Trophoblast cell (in vitro differentiated cells and primary cell): ENCODE measurements at places on chromosomes 7 and 10.

DNA sequence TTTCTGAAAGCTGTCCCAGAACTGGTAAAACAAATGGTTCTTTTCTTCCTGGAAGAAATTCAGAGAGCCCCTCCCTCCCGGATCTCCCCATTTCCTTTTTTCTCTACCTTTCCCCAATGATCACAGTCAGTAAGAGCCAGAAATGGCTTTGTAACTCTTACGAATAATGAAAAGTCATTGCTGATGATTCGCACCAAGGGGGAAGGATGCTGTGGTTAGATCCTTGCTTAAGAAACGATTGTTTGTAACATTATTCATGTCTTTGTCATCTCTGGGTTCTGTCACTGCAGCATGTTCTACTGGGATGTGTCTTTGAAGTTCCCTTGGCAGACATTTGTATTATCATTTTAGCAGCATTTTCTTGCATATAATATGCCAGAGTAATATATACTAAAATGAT is 138.9 kb downstream of the CACNB2 start:
- H3K4me1 ChIP-seq: no peaks in the 10 kb centered on the region
- no peaks in the 10 kb centered on the region for H3K36me3 ChIP-seq
- no peaks in the 10 kb centered on the region for H3K27me3 ChIP-seq

DNA sequence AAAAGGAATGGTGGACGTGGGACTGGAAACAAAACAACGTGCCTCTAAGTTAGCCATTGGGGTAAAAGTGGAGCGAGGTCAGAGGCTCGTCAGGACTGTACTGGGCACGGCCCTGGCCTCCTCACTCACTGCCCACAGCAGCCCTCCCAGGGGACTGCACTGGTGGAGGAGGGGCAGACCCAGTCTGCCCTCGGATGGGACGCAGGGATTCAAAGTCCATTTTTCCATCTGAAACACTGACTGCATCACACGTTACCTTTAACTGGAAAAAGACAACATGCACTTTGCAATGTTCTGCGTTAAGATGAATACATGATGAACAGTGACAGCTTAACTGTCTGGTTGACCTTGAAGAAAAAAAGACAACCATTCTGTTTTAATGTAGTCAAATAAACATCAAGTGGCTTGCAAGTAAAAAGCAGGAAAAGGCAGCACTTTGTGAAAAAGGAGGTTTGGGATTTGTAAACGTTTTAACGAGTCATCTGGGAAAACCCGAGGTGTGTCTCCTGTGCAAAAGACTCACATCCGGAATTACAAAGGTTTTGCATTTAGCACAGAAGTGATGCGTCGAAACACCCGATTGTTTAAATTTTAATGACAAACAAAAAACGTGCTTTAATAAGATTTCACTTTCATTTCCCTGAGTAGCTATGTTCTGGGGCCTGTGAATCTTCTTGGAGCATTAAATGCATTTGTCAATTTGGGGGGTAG is 18.8 kb downstream of the KLF6 start:
- no peak overlapping the region for H3K27ac ChIP-seq
- no peak overlapping the region for H3K4me3 ChIP-seq
- H3K36me3 ChIP-seq: no peaks in the 10 kb centered on the region
- DNase-seq: no peak
- no peaks in the 10 kb centered on the region for H3K27me3 ChIP-seq

GRCh38 chr7:141511676-141512396 is 39.4 kb upstream of the AGK start:
- H3K27me3 ChIP-seq: peaks cover 9% of the 10 kb centered on the region
- DNase-seq: no peak
- no peak overlapping the region for H3K4me3 ChIP-seq

DNA sequence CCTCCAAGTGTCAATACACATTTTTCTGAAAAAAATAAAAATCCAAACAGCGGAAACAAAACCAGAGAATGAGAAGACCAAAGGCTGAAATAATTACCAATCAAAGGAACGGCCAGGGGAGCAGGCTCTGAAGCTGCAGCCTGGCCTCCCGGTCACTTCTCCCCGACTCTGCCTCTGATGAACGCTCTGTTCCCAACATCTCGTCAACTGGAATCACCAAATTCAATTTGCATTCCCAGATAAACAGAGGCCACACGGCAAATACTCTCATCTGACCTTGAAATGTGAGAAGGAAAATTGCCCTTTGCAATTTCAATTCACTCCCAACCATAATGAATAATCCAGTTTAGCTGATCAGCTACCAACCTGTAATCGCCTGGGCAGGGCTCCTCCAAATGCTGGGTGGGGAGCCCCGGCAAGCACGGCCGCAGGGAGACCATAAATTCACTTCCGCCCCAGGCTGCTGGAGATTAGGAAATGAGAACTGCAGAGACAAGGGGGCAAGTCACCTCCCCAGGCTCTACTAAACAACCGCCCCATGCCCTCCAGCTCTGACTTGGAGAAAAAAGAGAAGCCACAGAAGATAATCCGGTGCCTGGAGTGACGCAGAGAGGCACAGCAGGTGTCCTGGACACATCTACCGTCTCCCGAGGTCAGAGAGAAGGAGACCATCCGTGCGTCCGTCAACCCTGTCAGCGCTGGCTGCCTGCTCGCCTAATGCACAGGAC is 153.2 kb downstream of the MAD1L1 start:
- H3K4me1 ChIP-seq: no peaks in the 10 kb centered on the region
- no peaks in the 10 kb centered on the region for H3K27me3 ChIP-seq
- no peak overlapping the region for H3K4me3 ChIP-seq
- peaks cover 6% of the 10 kb centered on the region for H3K36me3 ChIP-seq

- DNase-seq: no peak
- no peaks in the 10 kb centered on the region for H3K27me3 ChIP-seq
- no peaks in the 10 kb centered on the region for H3K36me3 ChIP-seq
- no peak overlapping the region for H3K4me3 ChIP-seq
Measured at GRCh38 chr10:107126512-107127065, 37.9 kb downstream of the SORCS1 start.

GRCh38 chr10:8919280-8919679 is 864.8 kb downstream of the GATA3 start:
- H3K4me1 ChIP-seq: no peaks in the 10 kb centered on the region
- no peaks in the 10 kb centered on the region for H3K36me3 ChIP-seq
- H3K27ac ChIP-seq: no peak overlapping the region
- no peak overlapping the region for H3K4me3 ChIP-seq
- no peaks in the 10 kb centered on the region for H3K27me3 ChIP-seq

GRCh38 chr10:100021322-100021721 is 11.6 kb upstream of the DNMBP start:
- no peak overlapping the region for H3K4me3 ChIP-seq
- no peaks in the 10 kb centered on the region for H3K27me3 ChIP-seq
